ENCODE measurements at places on chromosomes 13 and 19.

DNA sequence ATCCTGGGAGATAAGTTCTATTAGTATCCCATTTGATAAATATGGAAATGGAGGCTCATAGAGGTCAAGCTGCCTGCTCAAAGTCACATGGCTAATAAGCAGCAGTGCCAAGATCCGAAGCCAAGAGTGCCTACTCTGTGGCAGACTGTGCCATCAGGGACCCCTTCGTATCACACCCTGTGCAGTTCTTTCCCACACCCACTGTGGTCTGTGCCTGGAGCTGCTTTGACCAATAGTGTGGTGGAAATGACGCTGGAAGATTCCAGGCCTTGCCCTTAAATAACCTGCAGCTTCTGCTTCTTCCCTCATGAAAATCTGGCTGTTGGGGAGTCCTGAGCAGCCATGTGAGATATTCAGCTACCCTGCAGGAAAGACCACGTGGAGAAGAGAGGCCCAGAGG lies 10.1 kb downstream of the OPA3 start:
- no peak for DNase-seq

GRCh38 chr19:28785971-28786370 lies 427.0 kb downstream of the UQCRFS1 start:
- DNase-seq: no peak

DNA sequence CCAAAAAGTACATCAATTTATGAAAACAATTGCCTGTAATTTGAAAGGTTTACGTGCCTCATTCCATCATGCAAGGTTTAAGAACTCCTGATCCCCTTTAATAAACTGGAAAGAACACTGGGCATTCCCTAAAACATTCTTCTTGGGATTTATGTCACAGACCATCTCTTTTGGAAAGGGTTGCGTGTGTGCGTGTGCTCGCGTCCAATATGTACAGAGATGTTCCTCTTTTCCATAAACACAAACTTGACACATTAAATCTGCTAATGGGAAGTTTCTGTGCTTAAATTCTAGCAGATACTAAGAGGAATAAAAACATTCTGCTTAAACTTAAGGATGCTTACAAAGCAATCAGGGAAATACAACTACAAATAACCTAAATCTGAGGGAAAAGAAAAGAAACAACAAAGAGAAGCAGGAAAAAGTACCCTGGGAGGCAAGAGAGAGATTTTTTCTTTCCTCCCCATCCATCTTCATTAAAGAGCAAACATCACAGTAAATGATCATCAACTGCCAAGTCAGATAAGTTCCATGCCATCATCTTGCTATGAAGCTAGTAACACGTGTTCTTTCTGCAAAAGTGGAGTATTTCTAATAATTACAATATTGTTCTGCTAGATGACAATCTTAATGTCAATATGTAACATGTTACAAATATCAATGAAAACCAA lies 83.7 kb downstream of the STK24 start:
- DNase-seq: no peak

GRCh38 chr13:51666374-51666773 lies 82.1 kb downstream of the WDFY2 start:
- no peak for DNase-seq

Data from stimulated activated CD4-positive, alpha-beta T cell treated with anti-CD3 and anti-CD28 coated beads, Interleukin-1b, Interleukin-23, amount 100 ng/mL, for 1 hour (primary cell).